ENCODE measurements at places on chromosomes 2 and 18. TPM values are rescaled to one million over a fixed set of nuclear protein-coding genes. Genes with fewer than 3 reads are reported as not detected.

GKN1 gene
- total RNA-seq: not detected

DNA sequence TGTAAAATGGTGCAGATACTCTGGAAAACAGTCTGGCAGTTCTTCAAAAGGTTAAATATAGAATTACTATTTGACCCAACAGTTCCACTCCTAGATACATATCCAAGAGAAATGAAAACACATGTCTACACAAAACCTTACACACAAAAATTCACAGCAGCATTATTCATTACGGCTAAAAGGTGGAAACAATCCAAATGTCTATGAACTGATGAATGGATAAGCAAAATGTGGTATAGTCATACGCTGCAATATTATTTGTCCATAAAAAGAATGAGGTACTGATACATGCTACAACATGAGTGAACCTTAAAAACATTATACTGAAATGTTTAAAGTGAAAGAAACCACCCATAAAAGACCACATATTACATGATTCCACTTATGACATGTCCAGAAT, 4.0 kb downstream of the CYP27C1 start:
- no peak for DNase-seq

GRCh38 chr2:238494573-238494961, 67.8 kb downstream of the ASB1 start:
- DNase-seq: peak; percentile 59

DNA sequence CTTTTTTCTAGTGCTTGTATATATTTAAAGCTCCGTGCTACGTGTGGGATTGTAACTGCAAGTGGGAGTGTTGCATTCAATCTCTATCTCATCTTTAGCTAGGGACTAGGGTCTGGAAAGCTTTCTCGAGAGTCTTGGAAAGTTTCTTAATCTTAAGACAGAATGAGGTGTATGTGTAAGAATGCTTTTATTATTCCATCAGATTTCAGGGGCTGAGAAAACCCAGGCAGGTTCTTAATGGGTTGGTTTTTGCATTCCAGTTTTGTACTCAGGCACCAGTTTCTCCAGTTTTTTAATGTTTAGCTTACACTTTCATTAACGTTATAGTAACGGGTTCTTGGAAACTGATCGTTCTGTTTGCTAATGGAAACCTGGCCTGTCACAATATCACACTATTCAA, 20.3 kb downstream of the MRPL19 start:
- DNase-seq: no peak

SH3BP4 gene
- total RNA-seq: 19.2 TPM

DNA sequence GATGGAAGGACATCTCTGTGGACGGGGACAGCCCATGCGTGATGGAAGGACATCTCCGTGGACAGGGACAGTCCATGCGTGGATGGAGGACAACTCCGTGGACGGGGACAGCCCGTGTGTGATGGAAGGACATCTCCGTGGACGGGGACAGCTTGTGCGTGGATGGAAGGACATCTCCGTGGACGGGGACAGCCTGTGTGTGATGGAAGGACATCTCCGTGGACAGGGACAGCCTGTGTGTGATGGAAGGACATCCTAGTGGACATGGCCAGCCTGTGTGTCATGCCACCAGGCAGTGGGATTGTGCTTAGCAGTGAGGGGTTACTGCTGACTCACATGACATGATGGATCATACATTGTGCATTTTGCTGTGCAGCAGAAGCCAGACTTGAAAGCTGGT, 30.0 kb upstream of the NFATC1 start:
- DNase-seq: no peak

GRCh38 chr2:5609201-5609600, 83.0 kb upstream of the SOX11 start:
- DNase-seq: no peak

GRCh38 chr2:226652369-226652768, 147.3 kb downstream of the IRS1 start:
- DNase-seq: no peak

GRCh38 chr2:237923481-237924163, 43.2 kb upstream of the UBE2F start:
- DNase-seq: peak; percentile 95

PAX3 gene
- 0.37 TPM for total RNA-seq

GRCh38 chr2:176830362-176830761, 382.2 kb upstream of the HNRNPA3 start:
- DNase-seq: no peak

- no peak for DNase-seq
Observed at GRCh38 chr2:68009526-68009925, 53.3 kb downstream of the C1D start.

DNA sequence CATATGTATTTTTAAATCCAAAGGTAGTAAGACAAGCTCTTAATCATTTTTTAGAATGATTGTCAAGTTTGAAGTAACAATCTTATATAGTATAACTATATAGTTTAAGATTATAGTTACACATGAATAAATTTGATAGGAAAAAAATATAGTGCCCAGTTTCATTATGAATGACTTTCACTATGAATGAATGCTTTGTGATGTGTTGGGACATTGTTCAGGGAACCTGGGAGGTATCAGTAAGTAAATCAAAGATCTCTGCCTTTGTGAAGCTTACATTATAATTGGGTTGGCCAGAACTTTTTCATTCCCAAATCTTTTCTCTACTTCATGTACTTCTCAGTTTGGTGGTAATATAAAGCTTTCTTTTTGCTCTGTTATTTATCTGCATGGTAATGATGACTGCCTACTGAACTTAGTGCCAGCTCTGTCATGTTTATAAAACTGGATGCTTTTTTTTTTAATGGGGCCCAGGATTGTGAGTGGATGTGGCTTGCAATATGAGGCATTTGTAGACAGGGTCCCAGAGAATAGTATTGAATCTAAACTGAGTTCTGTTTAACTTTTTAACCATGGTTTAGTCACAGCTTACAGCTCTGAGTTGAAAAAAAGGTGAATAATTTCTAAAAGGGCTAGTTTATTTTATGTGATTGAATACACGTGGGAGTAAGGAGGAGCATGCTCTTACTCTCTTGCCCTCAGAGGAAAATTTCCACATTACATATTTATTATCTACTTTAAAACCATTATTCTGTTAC, 23.3 kb downstream of the GLS start:
- DNase-seq: no peak

C2orf80 gene
- total RNA-seq: not detected

- DNase-seq: no peak
Observed at GRCh38 chr18:51383116-51383515, 185.6 kb upstream of the MEX3C start.

GRCh38 chr2:174344716-174345461, 10.1 kb downstream of the SP9 start:
- no peak for DNase-seq

DNA sequence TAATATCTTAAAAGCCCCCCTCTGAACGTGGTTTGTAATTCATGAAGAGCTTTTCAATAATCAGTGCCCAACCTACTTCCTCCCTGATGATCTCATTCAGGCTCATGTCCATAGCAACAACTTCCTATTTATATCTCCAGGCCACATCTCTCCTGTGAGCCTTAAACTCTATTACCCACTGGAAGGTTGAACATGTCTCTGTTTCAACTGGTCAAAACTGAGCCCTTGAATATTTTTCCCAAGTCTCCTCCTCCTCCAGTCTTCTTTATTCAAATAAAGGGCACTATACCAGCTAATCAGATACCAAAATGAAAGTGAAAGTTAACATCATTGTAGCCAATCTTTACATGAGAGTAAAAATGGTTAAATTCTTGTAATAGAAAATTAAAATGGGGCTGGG, 63.7 kb upstream of the ITGA4 start:
- no peak for DNase-seq

DNA sequence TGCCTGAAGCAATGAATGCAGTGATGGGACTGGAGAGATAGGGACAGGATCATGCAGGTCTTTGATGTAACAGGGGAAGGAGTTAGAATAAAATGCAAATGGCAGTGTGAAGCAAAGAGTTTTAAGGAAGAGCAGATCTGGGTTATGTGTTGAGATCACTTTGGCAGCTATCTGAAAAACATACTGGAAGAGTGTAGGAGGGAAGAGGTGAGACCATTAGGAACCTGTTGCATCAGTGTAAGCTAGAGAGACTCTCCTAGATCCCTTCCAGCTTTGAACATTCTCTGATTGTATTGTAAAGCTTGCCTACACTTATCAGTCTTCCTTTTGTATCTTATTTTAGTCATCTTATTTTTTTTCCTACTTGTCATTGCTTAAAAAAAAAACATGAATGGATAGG, 10.5 kb downstream of the ACVR2A start:
- DNase-seq: no peak

DNA sequence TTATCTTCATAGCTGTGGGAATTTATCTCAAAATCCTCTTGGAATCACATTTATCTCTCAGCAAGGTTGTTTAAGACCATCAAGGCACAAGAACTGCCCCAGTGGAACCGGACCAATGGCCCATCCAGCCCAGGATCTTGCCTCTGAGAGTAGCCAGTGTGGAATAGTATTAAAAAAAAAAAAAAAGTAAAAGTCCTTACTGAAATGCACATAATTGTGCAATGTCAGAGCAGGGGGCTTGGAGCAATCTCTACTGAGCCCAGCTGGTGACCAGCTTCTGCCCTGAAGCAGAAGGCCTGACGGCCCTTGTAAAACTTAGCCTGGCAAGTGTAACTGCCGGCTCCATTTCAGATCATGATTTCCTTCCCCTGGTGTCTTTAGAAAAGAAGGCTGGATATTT, 355.6 kb upstream of the PIK3C3 start:
- DNase-seq: no peak

ELOA2 gene
- total RNA-seq: not detected

- DNase-seq: peak; percentile 25
Observed at GRCh38 chr2:240326886-240327285, 108.6 kb upstream of the GPC1 start.

FER1L5 gene
- not detected for total RNA-seq

MTERF4 gene
- total RNA-seq: 17.8 TPM

DNA sequence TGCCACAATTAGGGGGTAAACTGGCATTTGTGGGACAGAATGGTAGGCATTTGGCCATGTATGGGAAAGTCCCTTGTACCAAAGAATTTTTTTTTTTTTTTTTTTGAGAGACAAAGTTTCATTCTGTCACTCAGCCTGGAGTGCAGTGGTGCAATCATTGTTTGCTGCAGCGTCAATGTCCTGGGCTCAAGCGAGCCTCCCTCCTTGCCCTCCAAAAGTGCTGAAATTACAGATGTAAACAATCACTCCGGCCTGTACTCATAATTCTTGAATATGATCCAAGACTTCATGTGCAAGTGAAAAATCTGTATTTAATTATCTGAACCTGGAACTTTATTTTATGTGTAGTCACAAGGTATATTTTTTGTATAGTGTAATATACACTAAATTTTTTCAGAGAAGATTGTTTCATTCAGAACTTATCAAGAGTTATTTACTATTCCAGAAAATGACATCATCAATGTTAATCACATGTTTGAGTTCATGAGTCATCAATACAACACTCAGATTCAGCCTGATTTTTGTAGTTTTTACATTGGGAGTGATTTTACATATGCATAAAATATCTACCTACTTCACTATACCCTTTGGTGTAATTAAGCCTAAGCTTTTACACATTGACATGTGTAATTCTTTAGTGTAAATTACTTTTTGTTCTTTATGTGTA, 138.7 kb upstream of the L3MBTL4 start:
- no peak for DNase-seq

- DNase-seq: no peak
Observed at GRCh38 chr2:227822416-227823003, 8.9 kb downstream of the CCL20 start.

PIAS2 gene
- total RNA-seq: 35.8 TPM

DNA sequence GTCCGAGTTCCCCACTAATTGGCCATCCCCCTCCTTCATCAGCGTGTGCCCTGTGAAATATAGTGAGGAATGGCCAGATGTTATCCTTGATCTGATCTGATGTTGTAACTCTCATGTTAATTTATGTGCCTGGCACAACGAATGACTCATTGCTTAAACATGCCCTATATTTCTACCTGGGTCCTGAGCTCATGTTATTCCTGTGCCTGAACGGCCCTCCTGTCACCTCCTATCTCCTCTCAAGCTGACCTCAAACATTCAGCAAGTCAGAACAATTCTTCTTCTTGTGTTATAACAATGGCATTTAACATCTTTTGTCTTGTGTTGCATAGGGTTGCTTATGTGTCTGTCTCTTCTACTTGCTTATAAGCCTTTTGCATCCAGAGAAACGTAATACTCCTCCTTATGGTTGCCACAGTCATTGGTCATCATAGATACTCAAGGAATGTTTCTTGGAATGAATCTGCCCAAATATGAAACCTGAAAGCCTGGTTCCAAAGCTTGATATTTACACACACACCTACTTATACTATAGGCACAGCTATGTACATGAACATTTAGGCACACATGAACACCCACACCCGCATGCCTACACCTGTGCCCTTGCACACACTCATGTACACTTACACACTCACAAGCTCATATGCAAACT, 80.2 kb upstream of the PHLPP1 start:
- DNase-seq: no peak

CNTNAP5 gene
- total RNA-seq: not detected

GRCh38 chr2:159961037-159961436, 101.4 kb downstream of the PLA2R1 start:
- DNase-seq: no peak

STAT4 gene
- 2.5 TPM for total RNA-seq

Data from posterior vena cava (tissue), 2 donors.